ENCODE measurements at places on chromosomes 6 and 20.

DNA sequence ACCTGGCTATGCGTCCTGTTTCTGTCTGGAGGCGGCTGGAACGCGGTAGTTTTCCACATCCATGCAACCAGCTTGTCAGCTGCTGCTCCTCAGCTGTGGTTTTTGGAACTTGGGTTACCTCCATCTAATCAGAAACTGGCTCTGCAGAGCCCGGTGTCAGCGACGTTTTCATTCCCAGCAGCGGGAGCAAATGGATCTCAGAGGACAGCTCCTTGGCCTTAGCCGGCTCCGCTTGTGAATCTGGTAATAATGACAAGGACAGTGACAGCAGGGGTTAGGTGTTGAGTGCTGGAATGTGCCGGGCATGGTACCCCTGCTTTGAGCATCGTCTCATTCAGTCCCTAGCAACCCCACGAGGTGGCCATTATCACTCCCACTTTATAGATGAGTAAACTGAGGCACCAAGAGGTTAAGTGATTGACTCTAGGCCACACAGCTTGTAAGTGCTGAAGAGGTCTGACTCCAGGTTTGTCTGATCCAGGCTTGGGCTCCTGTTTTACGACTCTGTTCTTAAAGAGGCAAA, 1.3 kb downstream of the SLCO4A1 start:
- no peak for DNase-seq

GRCh38 chr6:38187325-38187724, 367.8 kb downstream of the ZFAND3 start:
- no peak for DNase-seq

- no peak for DNase-seq
Observed at GRCh38 chr6:130896249-130896648, 69.0 kb downstream of the SMLR1 start.

DNA sequence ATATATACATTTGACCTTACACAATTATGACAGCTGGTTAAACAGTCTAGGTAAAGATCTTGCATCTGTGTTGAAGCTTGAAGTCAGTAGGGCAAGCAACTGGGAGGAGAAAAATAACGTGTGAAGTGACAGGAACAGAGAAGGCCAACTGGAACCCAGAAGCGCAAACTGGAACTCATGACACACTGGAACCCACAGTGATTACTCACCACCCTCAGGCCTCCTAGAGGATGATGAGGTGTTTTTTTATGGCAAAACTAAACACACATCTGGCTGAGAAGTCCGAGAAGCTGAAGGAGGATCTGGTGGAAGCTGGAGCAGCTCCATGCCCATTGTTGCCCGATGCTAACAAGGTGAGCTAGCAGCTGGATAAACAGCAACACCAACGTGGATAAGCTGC, 108.1 kb downstream of the TMEM200A start:
- no peak for DNase-seq

- DNase-seq = no peak
Observed at GRCh38 chr6:169984181-169985120, 233.0 kb downstream of the ERMARD start.

- no peak for DNase-seq
Observed at GRCh38 chr6:120411394-120411793, 922.9 kb downstream of the TBC1D32 start.

GRCh38 chr20:32792316-32792715, 27.4 kb upstream of the MAPRE1 start:
- peak; percentile 79 for DNase-seq

- DNase-seq = peak; percentile 61
Observed at GRCh38 chr20:17617212-17617867, 47.5 kb downstream of the DSTN start.

DNA sequence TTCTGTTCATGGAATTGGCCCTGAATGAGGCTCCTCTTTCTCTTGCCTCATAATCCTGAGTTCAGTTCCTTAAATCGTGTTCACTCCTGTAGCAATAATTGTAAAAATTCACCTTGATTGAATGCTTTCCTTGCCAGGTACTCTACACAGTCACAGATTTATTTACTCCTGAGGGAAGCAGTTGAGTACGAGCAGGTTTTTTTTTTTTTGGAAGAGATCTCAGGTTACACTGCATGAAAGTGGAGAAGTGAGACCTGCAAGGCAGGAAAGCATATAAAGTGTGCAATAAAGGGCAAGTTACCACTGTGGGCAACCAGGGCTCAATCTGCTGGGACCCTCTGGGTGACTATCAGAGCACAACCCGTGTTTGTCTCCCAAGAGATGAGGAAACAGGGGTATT, 93.0 kb upstream of the DOK5 start:
- no peak for DNase-seq

GRCh38 chr20:59103573-59103972, 60.0 kb upstream of the ZNF831 start:
- no peak for DNase-seq
